Mesendoderm (in vitro differentiated cells): ENCODE measurements at places on chromosomes 5 and 9.
A peak's percentile ranks its signal among the peaks of the same experiment; 100 is the strongest.

- DNase-seq, result peak; percentile 47
Measured at GRCh38 chr5:144742361-144742760, 571.7 kb downstream of the KCTD16 start.

DNA sequence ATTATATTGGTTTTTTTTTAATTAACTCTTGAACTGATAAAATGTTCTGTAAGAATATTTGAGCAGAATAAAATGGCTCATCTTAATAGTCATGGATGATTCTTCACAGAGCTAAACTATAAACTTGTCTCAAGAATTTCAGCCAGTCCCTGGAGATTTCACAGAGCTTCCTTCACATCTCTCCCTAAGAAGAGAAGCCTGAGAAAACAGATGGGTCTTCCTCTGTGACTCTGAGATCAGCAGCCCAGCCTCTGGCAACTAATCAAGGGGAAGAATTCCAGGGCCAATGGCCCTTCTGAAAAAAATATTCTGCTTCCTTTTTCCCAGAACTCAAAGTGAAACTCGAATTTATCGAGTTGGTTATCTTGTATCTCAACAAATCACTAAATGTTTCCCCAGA is 122.2 kb upstream of the ITGA1 start:
- no peak for DNase-seq

- DNase-seq, result no peak
Measured at GRCh38 chr5:63121471-63121870, 542.9 kb downstream of the LRRC70 start.

DNA sequence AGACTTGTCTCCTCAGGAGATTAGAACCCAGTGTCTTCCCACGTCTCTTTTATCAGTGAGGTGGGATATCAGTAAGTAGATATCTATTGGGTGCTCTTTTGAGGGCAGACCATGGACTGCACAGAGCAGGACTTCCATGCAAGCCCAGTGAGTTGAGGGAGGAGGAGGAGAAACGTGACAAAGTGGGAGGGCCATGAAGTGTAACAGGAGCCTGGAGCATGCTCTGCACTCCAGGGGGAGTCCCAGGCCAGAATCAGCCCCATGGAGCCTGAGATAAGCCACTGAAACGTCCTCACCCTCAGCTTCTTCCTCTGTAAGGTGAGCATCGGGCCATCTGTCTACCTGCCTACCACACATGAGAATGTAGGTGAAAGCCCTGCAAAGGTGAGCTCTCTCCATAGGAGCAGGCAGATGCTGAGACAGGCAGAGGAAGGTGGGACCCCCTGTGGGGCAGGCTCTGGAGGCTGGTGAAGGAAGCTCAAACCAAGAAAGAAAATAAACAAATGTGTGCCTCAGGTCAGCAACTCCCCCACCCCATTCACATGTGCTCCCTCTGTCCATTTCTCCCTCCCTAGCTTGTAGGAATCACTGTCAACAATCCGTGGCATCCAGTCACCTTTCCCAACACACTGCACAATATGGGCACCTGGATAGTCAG is 87.4 kb downstream of the NRG2 start:
- peak; percentile 82 for DNase-seq

DNA sequence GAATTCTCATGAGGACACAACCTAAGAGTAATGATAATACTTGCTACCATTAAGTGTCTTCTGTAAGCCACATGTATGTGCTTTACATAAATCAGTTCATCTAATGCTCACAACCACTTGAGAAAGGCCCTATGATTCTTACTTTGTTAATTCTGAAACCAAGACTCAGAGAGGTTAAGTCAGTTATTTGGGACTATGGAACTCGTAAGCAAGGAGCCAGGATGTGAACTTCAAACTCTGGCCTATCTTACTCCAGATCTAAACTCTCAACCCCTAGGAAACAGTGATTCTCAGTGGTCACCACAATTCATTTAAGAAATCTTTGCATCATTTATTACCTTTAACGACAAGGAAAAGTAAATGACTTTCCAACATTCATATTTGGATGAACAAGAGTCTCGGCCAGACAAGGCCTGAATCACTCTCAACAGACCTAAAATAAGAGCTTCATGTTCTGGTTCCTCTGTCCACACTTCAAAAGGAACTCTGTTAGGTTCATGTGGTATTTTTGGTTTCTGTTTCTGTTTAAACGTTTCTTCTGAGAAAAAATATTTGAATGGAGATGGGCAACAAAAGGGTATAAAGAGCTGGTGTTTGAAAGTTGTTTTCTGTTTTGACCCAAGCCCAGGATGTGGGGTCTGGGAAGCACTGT is 104.8 kb downstream of the LPAR1 start:
- no peak for DNase-seq

DNA sequence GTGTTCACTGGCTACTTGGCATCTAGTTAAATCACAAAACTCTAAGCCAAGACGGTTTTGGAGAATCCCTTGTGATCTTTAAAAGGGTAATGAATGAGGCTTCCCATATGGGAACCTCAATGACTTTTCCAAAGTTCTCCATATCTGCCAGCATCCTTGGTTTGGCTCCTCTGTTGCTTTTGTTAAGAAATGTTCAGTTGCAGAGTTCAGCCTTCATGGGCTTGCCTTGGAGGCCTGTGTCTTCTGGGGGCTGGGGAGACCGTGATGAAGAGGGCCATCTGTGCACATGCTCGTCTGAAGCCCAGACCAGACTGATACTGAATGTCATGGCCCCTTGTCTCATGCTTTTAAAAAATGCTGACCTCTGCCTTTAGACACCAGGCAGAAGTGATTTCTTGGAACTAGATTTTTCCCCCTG is 84.3 kb downstream of the RAI14 start:
- DNase-seq, result no peak

GRCh38 chr9:135474915-135475314 is 4.7 kb upstream of the PPP1R26 start:
- peak; percentile 66 for DNase-seq

DNA sequence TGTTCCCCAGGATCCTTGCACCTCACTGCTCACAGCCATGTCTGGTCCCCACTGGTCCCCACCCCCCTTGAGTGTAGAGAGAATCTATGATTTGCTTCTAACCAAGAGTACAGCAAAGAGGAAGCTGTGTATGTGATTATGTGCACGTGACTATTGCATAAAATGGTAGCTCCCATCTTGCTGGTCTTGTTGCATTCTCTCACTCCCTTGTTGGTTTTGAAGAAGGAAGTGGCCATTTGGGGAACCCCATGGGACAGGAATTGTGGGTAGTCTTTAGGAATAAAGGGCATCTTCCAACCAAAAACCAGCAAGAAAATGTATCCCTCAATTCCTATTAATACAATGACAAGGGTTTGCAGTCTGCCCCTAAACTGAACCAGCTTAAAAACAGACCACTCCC is 5.2 kb upstream of the FCN2 start:
- DNase-seq, result no peak

- peak; percentile 72 for DNase-seq
Measured at GRCh38 chr5:59188419-59189225, 605.7 kb downstream of the RAB3C start.

- DNase-seq, result no peak
Measured at GRCh38 chr5:1291611-1292080, 3.2 kb downstream of the TERT start.

DNA sequence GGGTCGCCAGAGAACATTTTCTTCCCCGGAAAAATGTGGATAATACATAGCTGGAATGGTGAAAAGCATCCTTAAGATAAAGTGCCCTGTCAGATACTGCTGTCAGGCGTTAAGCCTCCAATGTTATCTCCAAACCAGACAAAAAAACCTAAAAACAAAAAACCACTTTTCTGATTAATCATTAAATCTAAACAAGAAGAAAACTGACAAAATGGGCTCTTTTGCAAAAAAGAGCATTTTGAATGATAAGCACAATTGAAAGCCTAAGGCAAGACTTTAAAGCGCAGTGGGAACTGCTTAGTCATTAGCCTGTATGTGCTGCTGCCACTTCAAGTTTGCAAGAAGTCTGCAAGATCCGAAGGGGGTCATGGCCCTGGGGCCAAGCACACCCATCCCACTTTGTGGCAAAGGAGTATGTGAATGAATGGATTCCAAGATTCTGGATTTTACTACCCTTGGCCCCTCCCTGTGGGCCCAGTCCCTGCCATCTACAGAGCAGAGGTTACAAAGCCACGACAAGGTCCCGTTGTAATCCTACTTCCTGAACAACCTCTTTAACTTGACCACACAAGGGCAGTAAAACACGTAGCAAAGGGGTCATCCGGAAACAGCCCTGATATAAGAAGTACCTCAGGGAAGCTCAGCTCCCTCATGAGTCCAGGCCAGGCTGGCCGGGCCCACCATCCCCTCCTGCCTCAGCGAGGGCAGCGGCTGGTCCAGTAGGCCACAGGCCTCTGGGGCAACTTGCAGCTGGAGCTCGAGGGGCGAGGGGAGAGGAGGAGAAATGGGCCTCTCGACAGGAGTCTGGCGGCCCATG is 29.7 kb downstream of the SHB start:
- DNase-seq, result peak; percentile 69

DNA sequence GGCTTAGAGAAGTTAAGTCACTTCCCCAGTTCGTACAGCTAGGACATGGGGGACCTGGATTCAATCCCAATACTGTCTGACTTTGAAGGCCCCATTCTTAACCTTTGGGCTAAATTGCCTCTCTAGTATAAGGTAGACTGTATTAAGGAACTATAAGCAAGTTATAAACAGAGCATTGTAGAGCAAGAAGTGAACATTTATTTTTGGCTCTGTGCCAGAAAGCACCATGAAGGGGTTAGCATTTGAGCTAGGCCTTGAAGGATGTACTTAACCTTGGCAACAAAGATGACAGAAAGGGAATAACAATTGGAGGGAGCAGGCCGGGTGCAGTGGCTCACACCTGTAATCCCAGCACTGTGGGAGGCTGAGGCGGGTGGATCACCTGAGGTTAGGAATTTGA is 32.8 kb downstream of the GALNT10 start:
- no peak for DNase-seq

GRCh38 chr9:136399176-136400037 is 563 bp downstream of the SNAPC4 start:
- peak; percentile 39 for DNase-seq

DNA sequence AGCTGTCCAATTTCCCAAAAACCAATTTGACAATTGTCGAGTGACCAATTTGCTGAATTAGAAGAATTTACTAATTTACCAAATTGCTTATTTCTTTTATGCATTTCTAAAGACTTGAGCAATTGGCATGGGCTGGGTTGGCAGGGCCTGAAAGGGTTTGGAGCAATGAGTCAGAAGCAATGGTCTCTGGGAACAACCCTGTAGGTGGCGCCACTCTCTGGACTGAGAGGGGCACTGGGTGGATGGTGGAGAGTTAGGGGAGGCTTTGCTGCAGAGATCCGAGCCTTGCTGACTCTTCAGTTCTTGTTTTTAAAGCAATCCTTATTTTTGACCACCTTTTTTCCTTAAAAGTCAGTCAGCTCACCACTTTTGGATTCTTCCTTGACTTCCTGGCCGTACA is 71.5 kb upstream of the RPS23 start:
- DNase-seq, result peak; percentile 75

- no peak for DNase-seq
Measured at GRCh38 chr9:134358026-134358661, 31.9 kb downstream of the RXRA start.

DNA sequence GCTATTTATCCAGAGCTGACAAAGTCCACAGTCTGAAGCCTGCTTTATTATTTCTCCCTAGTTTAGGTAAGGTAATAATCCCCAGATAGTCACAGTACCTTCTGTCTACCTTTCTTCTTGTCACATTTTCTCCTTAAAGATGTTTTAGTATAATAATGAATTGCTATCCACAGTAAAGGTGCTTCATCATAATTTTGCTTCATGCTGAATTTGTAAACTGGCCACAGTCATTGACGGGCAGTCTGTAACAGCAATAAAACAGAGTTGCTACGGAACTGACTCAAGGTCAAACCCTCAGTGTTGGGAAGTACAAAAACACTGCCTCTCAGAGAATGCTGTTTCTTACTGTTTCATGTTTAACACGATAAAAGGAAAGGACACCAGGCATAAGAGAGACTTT is 195.7 kb downstream of the ZNF608 start:
- DNase-seq, result no peak

DNA sequence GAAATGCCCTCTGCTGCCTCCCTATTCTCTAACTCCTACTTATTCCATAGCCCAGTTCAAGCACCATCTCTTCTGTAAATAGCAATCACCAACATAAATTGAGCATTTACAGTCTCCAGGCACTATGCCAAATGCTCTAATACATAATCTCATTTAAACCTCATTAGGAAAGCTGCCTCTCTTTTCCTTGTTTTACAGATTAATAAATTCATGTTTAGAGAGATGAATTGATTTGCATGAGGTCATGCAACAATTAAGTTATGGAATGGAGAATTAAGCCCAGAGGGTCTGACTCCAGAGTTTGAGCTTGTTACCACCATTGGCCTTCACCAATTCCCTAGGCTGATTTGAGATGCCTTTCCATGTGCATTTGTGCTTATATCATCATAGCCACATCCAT is 23.4 kb upstream of the RFX3 start:
- DNase-seq, result no peak

DNA sequence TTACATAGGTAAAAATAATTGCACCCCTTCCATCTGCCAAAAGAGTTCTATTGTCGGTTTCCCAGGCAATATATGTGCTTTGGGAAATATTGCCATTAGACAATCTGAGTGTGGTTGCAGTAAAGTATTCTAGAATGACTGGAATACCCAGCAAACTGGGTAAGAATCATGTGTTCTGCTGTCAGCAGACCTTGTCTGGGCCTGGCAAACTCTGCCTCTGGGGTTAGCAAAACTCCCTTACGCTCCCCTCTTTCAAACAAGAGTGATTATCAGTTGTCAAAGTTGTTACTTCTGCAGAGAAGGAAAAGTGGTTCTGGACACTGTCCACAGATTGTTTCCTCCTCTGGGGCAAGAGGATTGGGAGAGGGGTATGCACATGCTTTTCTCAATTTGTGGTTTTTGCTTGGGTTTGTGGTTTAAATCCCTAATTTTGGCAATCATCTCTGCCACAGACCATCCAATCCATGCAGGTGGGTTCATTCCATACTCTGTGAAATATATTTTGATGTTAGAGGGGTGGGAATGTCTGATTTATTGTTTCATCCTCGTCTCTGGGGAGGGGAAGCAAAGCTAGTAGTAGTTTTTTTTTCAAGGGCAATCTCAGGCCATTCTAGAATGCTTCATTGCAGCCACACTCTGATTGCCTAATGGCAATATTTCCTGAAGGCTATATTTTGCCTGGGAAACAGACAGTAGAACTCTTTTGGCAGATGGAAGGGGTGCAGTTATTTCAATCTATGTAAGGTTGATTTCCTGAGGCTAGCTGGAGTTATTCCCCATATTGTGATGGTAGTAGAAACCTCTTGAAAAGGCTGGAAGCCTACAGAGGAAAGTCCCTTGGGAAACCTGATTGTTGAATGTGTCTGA is 24.0 kb upstream of the TNFSF15 start:
- DNase-seq, result no peak

- no peak for DNase-seq
Measured at GRCh38 chr5:1127959-1128785, 16.3 kb upstream of the SLC12A7 start.
